ENCODE measurements at places on chromosomes 13 and 19.

GRCh38 chr13:106417467-106418110, 117.9 kb downstream of the EFNB2 start:
- no peak for DNase-seq

DNA sequence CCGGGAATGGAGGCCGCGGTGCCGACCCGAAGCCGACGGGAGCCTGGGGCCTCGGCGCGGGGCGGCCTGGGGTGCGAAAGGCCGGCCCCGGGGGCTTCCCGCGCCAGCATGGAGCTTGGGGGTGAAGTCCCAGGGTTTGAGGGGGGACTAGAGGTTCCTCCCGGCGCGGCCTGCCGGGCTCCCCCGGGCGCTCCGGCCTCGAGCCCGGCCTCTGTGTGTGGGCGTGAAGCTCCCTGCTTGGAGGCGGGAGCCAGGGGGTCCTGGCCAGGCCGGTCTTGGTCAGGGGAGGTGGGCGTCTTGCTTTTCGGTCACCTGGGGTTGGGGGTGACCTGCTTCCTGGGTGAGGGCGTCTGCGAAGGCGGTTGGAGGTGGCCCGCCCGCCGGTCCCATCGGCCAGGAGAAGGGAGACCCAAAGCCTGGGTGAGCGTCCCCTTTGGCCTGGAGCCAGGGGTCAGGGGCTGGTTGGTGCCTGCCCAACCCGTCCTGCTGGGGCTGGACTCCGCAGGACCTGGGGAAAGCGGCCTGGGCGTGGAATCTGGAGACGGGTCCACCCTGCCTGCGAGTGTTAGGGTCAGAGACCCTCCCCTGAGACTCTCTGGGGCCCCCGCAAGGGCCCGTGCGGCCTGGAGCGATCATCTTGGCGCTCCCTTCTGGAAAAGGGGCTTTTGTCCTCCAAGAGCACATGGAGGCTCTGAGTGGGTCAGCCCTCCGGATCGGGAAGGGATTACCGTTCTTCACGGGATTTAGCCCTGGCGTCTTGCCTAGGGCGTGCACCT, 535 bp downstream of the BSG start:
- DNase-seq = no peak

DNA sequence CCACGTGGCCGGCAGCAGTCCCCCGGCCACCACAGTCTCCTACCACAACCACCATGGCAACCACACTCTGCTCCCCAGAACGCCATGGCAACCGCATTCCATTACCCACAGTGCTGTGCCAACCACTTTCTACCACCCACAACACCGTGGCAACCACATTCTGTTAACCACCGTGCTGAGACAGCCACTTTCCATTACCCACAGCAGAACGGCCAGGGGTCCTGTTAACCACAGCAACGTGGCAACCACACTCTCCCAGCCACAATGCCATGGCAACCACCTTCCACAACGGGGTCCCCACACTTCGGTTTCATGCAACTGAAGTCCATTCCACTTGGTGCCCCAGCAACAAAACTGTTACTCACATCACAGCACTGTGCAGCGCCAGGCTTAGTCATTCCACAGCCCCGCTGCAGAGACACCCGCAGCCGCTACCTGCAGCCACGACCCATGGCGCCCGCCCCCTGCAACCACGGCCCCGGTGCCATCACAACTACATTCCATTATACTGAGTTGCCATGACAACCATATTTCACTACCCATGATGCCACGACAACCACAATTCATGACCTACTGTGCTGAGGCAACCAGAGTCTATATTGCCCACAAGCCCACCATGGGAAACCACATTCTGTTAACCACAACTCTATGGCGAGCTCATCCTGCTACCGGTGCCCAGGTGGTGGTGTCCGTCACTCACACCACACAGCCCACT, 10.0 kb downstream of the DPF1 start:
- DNase-seq = no peak

GRCh38 chr19:21569494-21569865, 64.1 kb downstream of the ZNF429 start:
- DNase-seq = no peak

DNA sequence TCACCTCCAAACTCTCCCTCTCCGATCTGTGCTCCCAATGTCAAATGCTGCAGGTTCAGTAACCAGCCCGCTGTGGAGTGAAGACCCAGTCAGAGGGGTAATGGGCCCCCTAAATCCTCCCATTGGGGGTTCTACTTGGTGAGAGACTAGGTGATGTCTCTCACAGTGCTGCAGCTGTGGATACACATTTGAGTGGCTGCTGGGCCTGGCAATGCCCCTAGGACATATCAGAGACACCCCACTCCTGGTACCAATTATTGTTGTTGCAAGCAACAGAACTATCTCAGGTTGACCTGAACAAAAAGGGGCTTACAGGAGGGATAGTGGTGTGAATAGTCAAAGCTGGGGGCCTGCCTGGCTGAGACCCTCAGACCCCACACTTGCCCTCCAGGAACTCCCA, 4.6 kb downstream of the MATK start:
- DNase-seq = no peak

Data from right atrium auricular region (tissue), 2 donors.